Heart left ventricle (tissue), 16 donors: ENCODE measurements at places on chromosomes 16 and 17. TPM values are rescaled to one million over a fixed set of nuclear protein-coding genes. Genes with fewer than 3 reads are reported as not detected.

The RAB26 gene
- 3.3 TPM for polyA plus RNA-seq

The ARRB2 gene
- polyA plus RNA-seq = 17.1 TPM

The FN3K gene
- 102 TPM for polyA plus RNA-seq

The RAB40C gene
- 22.0 TPM for polyA plus RNA-seq

The MRPL58 gene
- polyA plus RNA-seq = 82.0 TPM
